Activated T-helper 1 cell treated with anti-CD3 and anti-CD28 coated beads, Interleukin-12 subunit alpha, Interleukin-12 subunit beta, Interleukin-2, Interleukin-4 antibody, amounts not matched to agents 30 ng/mL and 10 ng/mL and 1 ng/mL, durations not matched to agents 14 hours and 24 hours and 36 hours (primary cell): ENCODE measurements at places on chromosomes 7 and 10. TPM values are rescaled to one million over a fixed set of nuclear protein-coding genes. Genes with fewer than 3 reads are reported as not detected.

DNA sequence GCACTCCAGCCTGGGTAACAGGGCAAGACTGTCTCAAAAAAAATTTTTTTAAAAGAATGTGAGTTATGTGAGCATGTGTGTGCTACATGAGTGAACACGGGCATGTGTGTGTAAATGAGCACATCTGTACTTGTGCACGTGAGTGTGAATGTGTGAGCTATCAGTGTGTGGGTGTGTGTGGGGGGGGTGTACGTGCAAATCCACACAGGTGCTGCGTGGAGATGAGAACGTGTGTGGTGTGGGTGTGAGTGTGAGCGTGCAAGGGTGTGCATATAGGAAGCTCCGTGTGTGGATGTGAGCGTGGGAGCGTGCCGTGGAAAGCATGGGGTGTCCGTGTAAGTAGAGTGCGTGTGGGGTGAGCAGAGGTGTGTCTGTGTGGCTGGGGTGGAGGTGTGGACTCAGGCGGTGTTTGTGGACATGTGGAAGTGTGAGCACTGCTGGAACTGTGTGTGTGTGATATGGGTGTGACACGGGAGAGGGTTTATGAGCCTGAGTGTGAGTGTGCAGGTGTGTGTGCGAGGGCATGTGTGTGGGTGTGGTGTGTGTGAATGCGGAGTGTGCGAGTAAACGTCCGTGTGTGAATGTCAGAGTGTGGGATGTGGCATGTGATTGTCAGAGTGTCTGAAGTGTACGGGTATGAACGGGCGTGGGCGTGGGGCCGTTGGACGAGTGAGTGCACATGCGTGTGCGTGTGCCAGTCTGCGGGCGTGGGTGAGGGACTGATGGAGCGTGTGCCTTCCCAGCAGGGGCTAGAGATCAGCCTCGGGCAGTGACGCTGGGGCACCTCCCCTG, 45.9 kb upstream of the TNRC18 start:
- DNase-seq = no peak

DNA sequence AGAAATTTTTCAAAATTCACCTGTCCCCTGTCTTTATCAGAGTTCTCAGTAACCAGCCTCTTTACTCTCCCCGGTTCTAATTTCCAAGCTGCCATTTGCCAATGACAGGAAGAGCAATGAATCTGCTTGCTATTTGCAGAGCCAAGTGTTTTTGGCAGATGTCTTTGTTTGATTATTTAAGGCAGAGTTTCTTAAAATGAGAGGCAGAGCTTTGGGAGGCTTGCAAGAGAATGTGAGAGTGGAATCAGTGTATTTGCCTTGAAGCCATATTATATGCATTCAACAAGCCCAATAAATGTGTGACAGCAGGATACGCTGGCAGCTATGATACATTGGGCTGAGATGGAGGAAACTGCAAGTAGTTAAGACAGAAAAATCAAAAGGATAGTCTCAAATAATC, 196.5 kb downstream of the PHF14 start:
- DNase-seq = no peak

DNA sequence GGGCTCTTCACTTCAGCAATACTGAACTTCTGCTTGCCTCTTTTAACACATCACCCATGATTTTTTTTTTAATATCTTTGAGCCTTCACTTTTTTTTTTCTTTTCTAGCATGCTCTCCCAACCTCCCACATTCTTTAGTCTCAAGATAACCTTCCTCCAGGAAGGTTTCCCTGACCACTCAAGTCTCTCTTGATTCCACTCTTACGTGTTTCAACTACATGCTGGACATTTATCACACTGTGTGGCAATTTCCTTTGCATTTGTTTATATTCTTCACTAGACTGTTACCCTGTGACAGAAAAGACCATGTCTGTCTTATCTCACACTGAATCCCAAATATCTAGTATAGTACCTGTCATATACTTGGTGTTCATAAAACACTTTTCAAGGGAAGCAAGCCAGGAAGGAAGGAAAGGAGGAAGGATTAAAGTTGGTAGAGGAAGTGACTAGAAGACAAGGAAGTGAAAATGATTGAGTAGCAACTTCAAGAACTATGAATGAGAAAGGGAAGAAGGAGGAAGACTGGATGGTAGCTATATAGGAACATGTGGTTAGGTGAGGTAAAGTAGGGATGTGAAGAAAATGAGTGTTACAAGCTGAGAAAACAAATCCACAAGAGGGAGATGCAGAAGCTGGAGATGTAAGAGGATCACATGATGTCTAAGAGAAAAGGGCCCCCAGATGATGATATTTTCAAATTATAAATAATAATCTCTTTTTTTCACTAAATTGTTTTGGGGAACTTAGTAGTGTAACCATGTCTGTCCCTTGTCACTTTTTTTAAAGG, 40.4 kb downstream of the IFIT5 start:
- DNase-seq = no peak

HYAL4 gene
- total RNA-seq = not detected in 2 replicates

TMEM236 gene
- 0.05 TPM in 1 of 2 replicates, not detected in the other for total RNA-seq
